ENCODE measurements at places on chromosomes 1 and 21.

- no peak for DNase-seq
These were observed 5.9 kb downstream of the ARHGEF10L start for GRCh38 chr1:17545356-17545755.

GRCh38 chr1:185291159-185291558, 25.9 kb downstream of the IVNS1ABP start:
- DNase-seq = no peak

DNA sequence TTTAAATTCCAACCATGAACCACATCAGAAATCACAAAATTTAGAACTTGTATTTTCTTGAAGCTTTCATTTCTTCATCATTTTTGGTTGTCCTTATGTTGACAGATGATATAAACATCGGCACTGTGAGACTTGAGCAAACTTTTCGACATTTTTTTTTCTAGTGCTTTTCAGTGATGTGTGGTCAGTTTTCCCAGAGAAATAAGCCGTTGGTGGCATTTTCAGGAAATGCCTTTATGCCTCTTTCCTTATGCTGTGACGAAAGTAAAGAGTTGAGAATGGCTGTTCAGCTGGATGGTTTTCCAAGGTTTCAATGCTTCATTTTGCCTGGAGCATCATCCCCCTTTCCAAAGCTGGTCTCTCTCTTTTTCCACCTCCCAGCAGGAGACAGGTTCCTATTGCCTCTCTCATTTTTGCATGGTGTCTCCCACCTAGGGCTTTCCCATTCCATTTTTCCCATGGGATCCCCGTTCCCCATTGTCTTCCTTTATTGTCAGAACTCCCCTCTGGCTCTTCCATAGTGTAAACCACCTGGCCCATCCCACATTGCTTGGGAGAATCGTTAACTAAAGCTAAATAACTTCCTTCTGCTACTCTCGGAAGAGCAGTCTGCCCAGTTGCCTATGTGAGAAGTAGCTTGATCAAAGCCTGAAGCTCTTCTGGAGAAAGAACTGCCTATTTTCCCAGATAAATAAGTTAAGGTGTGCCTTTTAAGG, 61.4 kb upstream of the DYNLT5 start:
- DNase-seq = no peak

- DNase-seq = no peak
These were observed 810 bp downstream of the ZBTB37 start for GRCh38 chr1:173869021-173869359.
